ENCODE measurements at places on chromosomes 5 and 9.
A peak's percentile ranks its signal among the peaks of the same experiment; 100 is the strongest.

DNA sequence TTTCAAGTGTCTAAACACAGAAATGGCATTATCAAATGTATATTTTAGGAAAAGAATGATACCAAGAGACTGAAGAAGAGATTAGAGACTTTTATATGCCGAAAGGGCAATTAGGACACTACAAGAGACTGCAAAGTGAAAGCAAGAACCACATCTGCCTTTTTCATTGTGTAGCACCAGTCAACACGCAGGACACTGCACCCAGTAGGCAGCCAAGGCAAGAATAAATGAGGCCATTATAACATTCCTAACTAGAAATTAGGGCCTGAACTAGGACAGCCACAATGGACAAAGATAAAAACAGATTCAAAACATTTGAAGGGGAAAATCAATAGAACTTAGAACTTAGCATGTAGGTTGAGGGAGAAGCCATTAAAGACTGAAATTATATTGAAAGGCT is 10.8 kb downstream of the CETN3 start:
- no peak for DNase-seq

DNA sequence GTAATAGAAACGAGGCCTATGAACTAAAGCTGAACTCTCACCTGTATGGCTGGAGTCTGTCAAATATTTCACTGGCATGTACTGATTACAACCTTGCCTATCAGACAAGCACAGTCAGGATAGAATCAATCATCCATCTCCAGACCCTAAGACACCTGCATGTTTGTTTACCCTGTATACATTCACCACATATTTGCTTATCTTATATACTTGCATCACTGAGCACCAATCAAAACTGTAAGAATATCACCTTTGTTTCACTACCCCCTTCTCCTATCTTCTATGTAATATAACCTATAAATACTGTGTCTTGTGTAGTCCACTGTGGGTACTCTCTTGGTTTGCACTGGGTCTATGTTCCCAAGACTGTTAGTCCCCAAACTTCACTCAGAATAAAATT is 1085.7 kb downstream of the TAF11L14 start:
- no peak for DNase-seq

GRCh38 chr9:77605449-77606220 is 42.5 kb downstream of the GNA14 start:
- DNase-seq, result no peak

- DNase-seq, result no peak
These were observed 43.6 kb downstream of the ROPN1L start for GRCh38 chr5:10485142-10485795.

DNA sequence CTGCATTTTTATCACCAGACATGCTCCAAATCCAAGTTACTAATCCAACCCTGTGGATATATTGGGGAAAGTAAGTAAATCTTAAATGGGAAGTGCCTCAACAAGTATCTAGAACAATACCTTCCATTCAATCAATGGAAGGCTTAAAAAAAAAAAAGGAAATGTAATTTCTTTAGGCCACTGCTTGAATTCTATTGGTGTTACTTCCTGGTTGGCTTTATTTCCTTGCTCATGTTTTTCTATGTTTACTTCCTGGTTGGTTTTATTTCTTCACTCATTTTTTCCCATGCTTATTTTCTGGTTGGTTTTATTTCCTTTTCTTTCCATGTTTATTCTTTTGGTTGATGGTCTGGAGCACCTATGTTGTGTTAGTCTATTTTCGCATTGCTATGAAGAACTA is 363.9 kb downstream of the KDM4C start:
- no peak for DNase-seq

DNA sequence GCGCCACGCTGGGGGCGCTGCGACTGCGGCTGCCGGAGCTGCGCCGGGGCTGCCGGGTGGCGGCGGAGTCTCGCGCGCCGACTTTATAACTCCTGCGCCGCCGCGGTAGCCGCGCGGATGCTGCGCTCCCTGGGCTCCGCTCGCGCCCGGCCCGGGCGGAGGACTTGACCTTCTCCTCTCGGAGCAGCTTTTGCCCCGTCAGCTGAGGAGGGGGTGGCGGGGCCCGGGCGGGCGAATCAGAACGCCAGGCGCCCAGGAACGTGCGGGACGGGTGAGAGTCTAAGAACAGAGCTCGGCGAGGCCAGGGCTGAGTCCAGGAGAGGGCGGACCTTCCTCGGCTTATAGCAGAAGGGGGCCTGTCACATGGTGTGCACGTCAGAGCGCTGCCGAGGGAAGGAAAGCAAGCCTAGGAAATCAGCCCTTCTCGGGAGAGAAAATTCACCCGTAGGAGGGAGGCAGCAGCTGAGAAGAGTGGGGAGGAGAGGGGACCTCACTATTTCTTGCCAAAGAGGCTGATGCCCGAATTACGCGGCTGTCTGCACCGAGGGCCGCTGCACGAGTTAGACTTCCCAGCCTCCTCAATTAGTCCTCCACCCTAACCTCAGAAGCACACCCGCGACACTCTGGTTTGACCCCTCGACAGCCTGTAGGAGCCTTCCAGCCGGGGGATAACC is at the start of gene FOXD1:
FOXD1 (minus strand) TSS at position 315 of the 674 bp plus-strand sequence. CDS start 415 bp downstream, outside the sequence.
- peak; percentile 59 for DNase-seq

DNA sequence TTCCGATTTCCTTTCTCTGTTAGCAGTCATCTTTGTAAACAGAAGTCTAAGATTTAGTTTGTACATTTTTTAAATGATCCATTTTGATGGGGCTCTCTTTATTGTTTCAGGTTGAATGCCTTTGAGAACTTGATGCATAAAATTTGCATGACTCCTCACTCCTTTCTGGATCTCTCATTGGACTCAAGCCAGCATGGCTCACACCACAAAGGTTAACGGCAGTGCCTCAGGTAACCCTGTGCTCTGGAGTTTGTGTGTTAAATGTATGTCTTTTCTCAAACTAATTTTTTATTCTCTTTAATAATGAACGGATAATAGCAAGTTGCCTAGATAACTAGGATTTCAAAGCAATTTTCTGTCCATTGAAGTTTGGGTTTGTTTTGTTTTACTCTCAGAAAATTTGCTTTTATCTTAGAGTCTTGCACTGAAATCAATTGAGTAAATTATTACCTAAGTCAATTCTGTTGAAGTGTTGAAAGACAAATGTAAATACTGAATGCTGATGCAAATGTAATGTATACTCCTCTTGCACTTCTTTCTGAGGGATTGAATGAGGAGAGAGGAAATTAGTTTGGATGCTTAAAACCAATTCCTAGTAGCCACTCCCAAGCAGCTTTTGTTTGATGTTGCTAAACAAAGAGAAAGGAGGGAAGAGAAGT is 164.6 kb upstream of the DMRT1 start:
- DNase-seq, result no peak

GRCh38 chr5:172052450-172053236 is 46.2 kb upstream of the FBXW11 start:
- DNase-seq, result no peak

GRCh38 chr5:149128023-149128875 is 13.0 kb upstream of the ABLIM3 start:
- DNase-seq, result no peak

DNA sequence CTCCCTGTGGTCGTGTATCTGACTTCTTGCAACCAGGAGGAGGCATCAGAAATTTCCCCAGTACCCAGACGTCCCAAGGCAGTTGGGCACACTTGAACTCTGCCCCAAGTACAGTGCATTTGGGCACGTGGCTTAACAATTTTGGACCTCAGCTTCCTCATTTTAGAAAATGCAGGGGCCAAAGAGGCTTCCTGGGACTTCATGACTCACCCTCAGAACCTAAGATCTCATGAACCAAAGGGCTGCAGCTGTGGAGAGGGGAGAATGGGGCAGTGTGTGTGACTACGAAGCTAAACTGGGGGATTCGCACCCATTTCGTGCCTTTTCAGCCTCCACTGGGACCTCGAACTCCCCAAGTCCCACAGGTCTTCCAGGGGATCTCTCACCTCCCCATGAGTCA is 59.2 kb downstream of the SYK start:
- DNase-seq, result no peak

DNA sequence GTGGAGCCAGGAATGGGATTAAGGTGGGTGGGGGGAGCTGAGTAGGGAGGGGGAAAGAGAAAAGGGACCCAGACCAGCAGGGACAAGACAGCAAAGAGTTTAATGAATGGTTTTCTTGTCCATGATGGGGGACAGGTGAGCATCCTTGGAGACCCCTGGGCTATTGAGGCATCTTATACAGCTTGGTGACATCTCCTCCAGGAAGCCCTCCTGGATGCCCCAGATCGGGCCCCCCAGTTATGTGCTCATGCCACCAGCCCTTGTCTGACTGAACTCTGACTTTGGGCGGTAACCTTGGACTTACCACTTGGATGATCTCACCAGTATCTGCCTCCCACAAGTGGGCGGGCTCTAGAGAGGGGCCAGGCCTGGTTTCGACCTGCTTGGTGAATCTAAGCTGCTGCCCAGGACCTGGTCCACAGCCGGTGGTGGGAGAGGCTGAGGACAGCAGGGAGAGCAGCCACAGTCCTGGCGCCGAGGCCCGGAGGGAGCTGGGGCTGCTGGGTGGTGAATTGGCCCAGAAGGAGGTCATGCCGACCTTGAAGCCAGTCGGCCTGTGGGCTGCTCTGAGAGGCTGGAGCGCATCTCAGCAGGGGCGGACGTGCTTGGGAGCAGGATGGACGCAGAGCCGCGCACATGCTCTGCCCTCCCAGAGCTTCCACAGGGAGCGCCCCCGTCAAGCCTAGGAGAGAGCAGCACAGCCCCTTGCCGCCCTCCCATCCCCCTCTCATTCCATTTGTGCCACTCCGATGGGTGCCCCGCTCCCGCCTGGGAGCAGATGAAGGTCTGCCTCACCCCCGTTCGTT is 36.2 kb downstream of the UNC5A start:
- DNase-seq, result no peak

GRCh38 chr5:144189800-144190429 is 19.2 kb downstream of the KCTD16 start:
- peak; percentile 93 for DNase-seq

DNA sequence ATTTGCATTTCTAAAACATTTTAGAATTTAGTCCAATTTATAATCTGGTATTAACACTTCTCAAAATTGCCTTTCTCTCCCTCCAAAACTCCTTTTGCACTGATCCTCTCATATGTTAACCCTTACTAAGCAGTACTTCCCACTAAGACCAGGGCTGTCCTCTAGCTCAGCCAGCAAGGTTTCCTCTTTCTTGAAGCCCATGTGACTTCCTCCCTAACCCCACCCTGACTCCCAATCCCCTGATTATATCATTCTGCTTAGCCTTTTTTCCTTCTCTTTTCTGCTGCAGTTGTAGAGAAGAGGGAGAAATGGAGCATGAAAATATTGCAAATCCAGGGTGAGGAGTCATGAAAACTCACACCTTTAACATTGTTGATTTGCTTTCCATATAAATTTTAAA is 241.7 kb downstream of the MCTP1 start:
- DNase-seq, result no peak

GRCh38 chr5:78647838-78648358 is 674 bp downstream of the LHFPL2 start:
- no peak for DNase-seq
